ENCODE measurements at places on chromosomes 5 and 9. TPM values are rescaled to one million over a fixed set of nuclear protein-coding genes. Genes with fewer than 3 reads are reported as not detected.

GRCh38 chr5:72347801-72348308, 27.7 kb downstream of the PTCD2 start:
- DNase-seq = no peak

PDLIM4 gene
- total RNA-seq = 20.6 TPM

- DNase-seq = no peak
Observed at GRCh38 chr5:179901915-179902762, 5.6 kb downstream of the TBC1D9B start.

- DNase-seq = no peak
Observed at GRCh38 chr5:58775701-58776262, 192.9 kb downstream of the RAB3C start.

DNA sequence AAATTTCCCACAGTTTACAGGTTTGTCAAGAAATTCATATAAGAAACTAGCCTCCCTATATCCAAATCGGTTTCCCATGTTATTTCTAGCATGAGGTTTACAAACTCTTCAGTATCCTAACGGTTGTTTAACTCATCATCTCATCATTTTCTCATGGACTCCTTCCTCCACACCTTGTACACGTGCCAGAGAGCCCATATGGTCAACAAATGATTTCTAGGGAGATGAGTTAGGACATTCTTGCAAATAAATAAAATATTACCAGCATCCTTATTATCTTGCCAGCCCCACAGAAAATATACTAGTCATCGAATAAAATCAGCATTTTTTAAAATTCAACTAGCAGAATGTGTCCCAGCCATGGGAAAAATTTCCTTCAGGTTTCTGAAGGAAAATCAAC, 285.2 kb downstream of the EBF1 start:
- DNase-seq = no peak

VLDLR gene
- 15.9 TPM for total RNA-seq

- no peak for DNase-seq
Observed at GRCh38 chr9:34375901-34376595, 650 bp downstream of the MYORG start.

- no peak for DNase-seq
Observed at GRCh38 chr5:103840600-103840999, 278.0 kb upstream of the NUDT12 start.

- no peak for DNase-seq
Observed at GRCh38 chr5:95652849-95653248, 6.3 kb downstream of the RFESD start.

Measured in skin of body (tissue), 3 donors.